ENCODE measurements at places on chromosomes 3 and 15.

- DNase-seq, result no peak
These were observed 267.5 kb downstream of the SLCO3A1 start for GRCh38 chr15:92121047-92121446.

GRCh38 chr3:172170841-172171240 is 131.5 kb downstream of the FNDC3B start:
- no peak for DNase-seq

DNA sequence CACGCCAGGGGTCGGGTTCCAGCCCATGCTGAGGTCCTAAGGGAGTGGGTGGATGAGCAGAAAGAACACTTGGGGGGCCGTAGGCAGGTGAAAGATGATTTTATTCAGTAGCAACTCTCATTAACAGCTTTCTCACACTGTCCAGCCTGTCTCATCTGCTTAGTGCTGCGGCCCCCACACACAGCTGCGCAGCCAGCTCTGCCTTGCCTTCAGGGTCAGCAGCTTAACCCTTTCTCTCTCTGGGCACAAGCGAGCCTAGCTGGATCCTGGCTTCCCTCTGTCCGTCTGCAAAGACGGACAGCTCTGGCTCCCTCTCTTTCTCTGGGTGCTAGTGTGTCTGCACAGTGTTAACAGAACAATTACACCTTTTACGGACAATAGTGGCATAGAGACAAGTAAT is 21.3 kb downstream of the NPAP1 start:
- no peak for DNase-seq

- DNase-seq, result no peak
These were observed 127.5 kb downstream of the MEGF11 start for GRCh38 chr15:66126031-66126441.

GRCh38 chr3:179308001-179308400 is 14.8 kb upstream of the ZNF639 start:
- DNase-seq, result no peak

GRCh38 chr15:99929266-99929665 is 196.0 kb upstream of the LYSMD4 start:
- DNase-seq, result no peak

- DNase-seq, result no peak
These were observed 82.5 kb downstream of the SLMAP start for GRCh38 chr3:57838627-57839026.

- DNase-seq, result no peak
These were observed 591.9 kb upstream of the NECTIN3 start for GRCh38 chr3:110479731-110480130.

DNA sequence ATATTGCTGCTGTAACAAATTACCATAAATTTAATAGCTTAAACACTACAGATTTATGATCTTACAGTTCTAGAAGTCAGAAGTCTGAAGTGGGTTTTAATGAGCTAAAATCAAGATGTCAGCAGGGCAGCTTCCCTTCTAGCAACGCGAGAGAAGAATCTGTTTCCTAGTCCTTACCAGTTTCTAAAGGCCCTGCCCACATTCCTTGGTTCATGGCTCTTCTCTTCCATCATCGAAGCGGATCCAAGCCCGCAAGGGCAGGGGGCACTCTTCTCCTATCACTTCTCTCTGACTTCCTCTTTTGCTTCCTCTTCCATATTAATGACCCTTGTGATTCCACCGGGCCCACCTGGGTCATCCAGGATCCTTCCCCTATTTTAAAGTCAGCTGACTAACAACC is 16.1 kb downstream of the MINDY4B start:
- no peak for DNase-seq

DNA sequence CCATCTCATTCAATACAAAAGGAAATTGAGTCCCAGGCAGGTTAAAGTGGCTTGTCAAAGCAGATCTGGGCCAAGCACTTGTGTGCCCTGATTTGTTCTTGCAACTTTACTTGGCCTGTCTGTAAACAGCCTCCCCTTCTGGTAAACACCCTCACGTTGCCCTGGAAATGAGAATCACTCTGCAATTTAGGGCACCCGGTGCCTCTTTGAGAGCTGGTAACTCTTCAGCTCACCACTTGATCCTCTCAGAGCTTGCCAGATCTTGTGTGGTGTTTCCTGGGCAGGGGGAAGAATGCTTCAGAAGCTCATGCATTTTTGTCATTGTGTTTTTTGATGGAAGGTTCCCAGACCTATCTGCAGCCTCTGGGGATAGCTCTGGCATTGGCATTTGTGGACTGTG is 11.3 kb downstream of the MED12L start:
- DNase-seq, result no peak

DNA sequence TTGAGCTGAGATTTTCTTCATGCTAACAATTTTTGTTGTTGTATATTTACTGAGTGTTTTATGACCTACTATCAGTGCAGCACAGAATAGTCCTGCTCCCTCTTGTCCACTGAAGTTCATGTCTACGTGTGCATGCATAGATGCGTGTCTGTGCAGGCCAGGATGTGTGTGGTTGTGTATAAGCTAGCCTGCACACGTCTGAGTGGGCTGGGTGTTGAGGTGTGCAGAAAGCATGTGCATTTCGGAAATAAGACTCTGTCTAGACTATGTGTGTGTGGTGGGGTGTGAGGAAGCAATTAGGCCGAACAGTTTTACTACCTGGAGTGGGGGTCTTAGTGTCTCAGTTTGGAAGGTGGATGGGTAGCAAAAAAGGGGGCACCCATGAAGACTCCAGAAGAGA is 39.2 kb downstream of the ATP2B2 start:
- no peak for DNase-seq

- DNase-seq, result no peak
These were observed 551.2 kb downstream of the MECOM start for GRCh38 chr3:169112153-169112892.

- DNase-seq, result no peak
These were observed 264.0 kb downstream of the TIGIT start for GRCh38 chr3:114557791-114558190.

DNA sequence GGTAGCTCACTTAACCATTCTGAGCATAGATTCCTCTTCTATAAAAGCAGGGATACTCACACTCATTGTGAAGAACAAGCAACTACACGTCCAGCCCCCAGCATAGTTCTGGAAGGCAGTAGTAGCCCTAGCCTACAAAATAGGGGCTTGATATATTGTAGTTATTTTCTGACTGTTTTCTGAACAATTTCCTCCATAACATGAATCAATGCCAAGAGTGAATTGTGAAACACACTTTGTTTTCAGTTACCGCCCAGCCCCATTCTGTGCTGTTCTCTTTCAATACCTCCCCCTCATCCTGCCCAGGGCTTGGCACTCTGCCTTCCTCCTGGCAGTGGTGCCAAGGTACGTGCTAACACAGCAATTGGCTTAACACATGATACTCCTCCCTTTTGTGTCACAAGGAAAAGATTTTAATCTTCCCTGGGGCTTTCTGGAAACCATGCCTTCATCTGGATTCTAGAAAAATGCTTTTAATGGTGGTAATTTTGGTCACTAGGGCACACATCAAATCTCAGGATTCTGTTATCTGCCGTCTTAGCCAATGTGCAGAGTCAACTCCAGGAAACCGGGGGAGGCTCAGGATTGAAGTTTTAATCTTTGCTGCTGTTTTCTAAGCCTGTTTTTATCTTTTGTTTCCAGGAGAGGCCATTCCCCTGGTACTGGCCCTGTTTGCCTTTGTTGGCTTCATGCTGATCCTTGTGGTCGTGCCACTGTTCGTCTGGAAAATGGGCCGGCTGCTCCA is 37.2 kb downstream of the IL20RB start:
- no peak for DNase-seq

DNA sequence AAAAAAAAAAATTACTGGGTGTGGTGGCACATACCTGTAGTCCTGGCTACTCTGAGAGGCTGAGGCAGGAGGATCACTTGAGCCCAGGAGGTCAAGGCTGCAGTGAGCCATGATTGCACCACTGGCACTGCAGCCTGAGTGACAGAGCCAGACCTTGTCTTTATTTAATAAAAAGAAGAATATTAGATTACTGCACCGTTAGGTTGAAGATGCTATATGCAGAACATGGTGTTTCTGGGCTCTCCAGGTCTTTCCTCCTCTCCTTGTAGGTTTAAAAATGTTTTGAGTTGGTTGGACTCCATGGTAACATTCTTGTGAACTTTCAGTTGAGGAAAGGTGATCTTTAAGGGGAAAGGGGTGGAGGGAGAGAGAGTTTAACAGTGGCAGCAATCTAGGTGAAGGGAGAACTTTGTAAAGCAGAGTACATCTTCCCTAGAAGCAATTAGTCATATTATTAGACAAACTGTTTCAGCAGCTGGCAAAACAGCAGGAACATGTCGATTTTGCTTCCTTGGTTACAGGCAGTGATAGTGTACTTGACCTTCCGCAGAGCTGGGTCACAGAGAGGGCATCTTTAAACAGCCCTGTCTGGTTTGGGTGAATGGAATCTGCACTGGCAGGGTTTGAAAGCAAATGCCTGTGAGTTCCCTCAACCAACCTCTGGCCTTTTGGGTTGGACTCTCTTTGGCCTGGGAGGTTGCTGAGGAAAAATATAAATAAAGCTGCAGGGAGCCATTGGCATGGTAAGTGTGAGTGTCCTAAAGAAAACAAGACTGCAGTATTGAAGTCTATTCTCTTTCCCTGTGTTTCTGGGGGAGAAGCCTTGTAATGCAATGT is 42.8 kb downstream of the NR2C2 start:
- DNase-seq, result no peak

DNA sequence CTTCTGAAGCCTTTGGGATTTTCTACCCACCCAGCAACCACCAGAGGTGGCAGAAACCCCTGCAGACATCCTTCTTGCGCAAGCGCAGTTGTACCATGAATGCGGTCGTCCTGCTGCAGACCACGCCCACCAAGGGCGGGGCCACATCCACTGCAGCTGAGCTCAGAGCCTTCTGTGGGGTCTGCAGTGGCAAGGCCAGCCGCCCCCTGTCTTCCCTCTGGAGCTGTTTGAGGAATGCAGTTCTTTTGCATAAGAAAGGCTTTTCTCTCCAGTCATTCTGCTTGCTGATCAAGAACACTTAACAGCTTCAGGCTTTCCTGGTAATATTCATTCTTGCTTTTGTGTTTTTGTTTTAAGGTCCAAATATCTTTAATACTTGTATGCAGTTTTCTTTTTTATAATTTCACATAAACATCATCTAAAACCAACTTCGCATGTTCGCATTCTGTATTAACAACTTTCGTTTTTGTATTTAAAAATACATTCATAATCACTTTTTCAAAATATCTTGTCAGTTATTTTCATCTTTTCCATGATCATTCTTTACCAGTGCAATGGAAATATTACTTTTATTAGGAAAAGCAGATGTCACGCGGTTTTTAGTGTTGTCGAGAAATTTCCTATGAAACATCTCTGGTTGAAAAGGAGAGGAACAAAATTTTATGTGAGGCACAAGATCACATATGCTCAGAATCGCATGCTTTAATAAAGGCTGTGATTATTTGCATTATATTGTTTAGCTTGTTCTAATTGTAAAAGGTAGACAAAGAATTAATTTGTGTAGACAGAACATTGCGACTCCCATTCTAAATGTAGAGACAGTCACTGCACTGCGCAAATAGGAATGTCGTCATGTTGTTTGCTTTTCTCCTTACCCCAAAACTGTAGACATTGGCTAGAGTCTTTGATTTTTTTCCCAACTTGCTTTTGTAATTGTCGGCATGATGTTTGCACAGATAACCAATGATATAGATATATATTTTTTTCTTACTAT is 98.1 kb upstream of the SNRPN start:
- DNase-seq, result no peak

DNA sequence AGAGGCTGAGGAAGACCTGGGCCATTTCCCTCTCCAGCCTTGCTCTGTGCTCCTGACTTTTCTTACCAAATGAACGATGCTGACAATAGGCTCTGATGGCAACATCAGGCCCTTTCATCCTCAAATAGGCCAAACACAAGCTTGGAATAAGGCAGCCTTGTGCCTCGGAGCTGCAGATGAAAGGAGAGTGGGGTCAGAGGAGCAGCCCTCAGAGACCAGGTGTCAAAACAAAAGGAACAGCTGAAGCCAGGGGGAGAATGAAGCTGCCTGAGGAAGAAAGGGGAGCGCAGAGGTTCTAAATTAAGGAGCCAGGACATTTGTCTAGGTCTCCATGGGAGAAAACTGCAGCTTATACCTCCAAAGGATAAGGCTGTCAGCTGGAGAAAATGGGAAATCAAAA is 5.1 kb downstream of the BFSP2 start:
- no peak for DNase-seq

DNA sequence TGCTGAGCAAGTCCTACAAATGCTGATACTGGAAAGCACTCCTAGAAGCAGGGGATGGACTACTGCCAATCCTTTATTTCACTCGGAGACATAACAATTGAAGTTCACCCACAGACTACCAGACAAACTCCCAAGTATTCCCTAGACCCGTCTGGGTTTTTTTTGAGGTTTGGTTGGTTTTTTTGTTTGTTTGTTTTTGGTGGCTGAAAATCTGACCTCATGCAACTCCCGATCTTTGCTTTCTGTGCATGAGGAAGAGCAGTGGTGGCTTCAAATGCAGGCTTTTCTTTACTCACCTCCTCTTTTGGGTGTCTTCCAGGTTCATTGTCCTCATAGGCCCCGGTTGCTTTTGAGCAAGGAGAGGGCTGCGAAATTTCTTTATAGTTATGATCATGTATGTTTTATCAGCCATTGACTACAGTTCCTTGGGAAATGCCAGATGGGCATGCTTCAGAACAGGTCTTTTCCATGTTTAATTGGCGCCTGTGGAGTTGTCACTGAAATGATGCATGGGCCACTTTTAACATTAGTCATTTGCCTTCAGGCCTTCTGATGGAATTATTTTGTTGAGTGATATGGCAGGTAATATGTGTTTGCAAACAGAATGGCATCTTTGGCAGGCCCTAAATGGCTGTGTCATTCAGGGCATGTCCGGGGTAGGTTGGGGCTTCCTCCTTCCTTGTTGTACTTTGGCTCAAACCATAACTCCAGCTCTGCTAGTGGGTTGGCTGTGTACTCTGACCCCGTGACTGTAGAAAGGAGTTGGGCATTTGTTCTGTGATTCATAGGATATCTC is 81.3 kb upstream of the ZBED2 start:
- DNase-seq, result no peak

DNA sequence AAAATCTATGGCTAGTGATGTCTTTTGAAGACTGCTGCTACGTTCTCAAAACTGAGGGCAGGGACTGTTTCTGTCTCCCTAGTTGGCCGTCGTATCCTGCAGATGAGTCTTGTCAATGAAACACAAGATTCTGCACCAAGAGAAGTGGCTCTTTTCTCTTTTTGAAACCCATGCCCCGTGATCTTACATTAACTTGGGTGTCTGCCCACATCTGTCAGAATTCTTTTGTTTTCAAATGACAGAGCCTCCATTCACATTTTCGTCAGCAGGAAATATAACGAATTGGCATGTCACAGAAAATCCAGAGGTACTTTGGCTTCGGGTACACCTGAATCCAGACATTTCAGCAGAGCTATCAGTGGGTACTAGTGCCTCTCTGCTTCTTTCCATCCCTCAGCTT is 331.3 kb upstream of the PROK2 start:
- DNase-seq, result no peak

All from activated CD4-positive, CD25-positive, alpha-beta regulatory T cell (primary cell).